ENCODE measurements at places on chromosomes 4 and X.

GRCh38 chrX:147322496-147322895 lies 508.0 kb upstream of the CXorf51A start:
- H3K4me1 ChIP-seq = no peaks in the 10 kb centered on the region
- no peak overlapping the region for H3K27ac ChIP-seq
- no peaks in the 10 kb centered on the region for H3K36me3 ChIP-seq
- DNase-seq = no peak

DNA sequence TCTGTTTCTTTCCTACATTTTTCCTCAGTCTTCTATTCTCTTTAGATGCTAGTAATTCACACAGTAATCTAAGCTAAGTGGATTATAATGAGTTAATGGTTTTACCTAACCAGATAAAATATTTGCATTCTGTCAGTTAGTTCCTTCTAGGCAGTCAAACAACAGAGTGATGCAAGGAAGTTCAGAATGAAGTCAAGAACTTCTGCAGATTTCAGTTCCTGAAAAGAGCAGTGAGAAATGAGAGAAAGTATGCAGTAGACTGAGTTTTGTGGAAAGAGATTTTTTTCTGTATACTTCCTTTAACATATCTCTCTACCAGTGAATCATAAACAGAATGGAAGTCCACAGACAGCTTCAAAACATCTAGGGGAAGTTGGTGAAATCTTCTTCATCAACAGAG lies 774.0 kb upstream of the POU3F4 start:
- H3K4me1 ChIP-seq = no peaks in the 10 kb centered on the region
- no peaks in the 10 kb centered on the region for H3K27me3 ChIP-seq
- H3K4me3 ChIP-seq = no peak overlapping the region
- no peak overlapping the region for H3K27ac ChIP-seq
- no peak for DNase-seq
- H3K36me3 ChIP-seq = no peaks in the 10 kb centered on the region

DNA sequence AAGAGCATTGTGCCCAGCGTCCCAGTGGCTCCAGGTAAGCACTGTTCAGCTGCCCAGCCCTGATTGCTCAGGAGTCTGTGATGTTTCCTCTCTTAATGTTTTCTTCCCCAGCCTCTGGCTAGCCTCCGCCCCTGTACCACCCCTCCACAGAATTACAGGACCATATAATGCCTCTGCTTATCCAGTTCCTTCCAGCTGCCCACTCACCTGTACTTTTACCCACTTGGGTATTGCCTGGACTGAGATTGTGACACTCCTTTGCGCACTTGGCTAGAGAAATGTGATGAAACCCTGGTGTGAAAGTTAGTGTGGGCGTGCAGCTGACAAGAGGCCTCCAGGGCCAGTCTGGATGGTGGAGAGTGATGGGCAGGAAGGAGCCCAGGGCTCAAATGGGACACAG lies at the start of gene AWAT2:
AWAT2 (minus strand) TSS at position 14 of the 400 bp plus-strand sequence; CDS start at position 8, 6 bp downstream.
- no peaks in the 10 kb centered on the region for H3K36me3 ChIP-seq
- no peaks in the 10 kb centered on the region for H3K4me1 ChIP-seq
- no peak for DNase-seq
- H3K27me3 ChIP-seq = no peaks in the 10 kb centered on the region
- H3K27ac ChIP-seq = no peak within 1 kb of the TSS

GRCh38 chr4:88788895-88789294 lies 91.3 kb upstream of the NAP1L5 start:
- no peaks in the 10 kb centered on the region for H3K27me3 ChIP-seq
- H3K27ac ChIP-seq = no peak overlapping the region
- H3K4me1 ChIP-seq = no peaks in the 10 kb centered on the region
- H3K36me3 ChIP-seq = peaks cover 2% of the 10 kb centered on the region
- no peak overlapping the region for H3K4me3 ChIP-seq

- H3K36me3 ChIP-seq = peaks cover 28% of the 10 kb centered on the region
- DNase-seq = no peak
- no peak overlapping the region for H3K27ac ChIP-seq
- no peak overlapping the region for H3K4me3 ChIP-seq
Measured at GRCh38 chr4:2902126-2902525, 58.5 kb downstream of the ADD1 start.

- peak; percentile 81 for DNase-seq
- H3K27me3 ChIP-seq = peaks cover 2% of the 10 kb centered on the region
- no peaks in the 10 kb centered on the region for H3K36me3 ChIP-seq
- peak overlapping the region; percentile 32 for H3K4me3 ChIP-seq
- no peaks in the 10 kb centered on the region for H3K4me1 ChIP-seq
Measured at GRCh38 chr4:138919094-138919936, 96.3 kb upstream of the NOCT start.

DNA sequence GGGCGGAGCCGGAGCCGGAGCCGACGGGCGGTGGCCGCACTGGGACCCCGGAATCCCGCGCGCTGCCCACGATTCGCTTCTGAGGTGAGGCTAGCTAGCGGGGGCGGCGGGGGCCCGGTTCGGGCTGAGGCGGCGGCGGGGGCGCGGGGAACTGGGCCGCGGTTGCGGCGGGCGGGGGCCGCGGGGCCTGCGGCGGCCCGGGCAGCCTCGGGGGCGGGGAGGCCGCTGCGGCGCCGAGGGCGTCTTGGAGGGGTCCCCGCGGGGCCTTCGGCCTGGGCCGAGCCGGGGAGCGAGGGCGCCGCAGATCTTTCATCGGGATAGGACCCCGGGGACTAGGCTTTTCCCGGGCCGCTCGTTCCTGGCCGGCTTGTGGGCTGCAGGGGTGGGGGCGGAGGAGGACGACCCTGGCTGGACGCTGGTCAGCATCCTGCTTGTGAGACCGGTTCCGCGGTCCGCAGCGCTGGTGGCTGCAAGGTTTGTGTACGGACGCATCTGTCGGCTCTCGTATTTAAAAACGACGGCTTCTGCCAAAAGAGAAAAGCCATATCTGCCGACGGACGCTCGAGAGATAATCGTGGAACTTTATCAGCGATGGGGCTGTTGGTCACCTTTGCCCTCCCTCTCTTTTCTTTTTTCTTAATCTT lies 419 bp downstream of the ADD1 start:
- H3K27ac ChIP-seq = peak overlapping the region; percentile 69
- no peaks in the 10 kb centered on the region for H3K27me3 ChIP-seq
- peak overlapping the region; percentile 87 for H3K4me3 ChIP-seq

- peak; percentile 9 for DNase-seq
- H3K4me3 ChIP-seq = no peak overlapping the region
- no peaks in the 10 kb centered on the region for H3K4me1 ChIP-seq
- no peaks in the 10 kb centered on the region for H3K27me3 ChIP-seq
- H3K36me3 ChIP-seq = no peaks in the 10 kb centered on the region
Measured at GRCh38 chr4:55258152-55258865, 87.7 kb upstream of the SRD5A3 start.

DNA sequence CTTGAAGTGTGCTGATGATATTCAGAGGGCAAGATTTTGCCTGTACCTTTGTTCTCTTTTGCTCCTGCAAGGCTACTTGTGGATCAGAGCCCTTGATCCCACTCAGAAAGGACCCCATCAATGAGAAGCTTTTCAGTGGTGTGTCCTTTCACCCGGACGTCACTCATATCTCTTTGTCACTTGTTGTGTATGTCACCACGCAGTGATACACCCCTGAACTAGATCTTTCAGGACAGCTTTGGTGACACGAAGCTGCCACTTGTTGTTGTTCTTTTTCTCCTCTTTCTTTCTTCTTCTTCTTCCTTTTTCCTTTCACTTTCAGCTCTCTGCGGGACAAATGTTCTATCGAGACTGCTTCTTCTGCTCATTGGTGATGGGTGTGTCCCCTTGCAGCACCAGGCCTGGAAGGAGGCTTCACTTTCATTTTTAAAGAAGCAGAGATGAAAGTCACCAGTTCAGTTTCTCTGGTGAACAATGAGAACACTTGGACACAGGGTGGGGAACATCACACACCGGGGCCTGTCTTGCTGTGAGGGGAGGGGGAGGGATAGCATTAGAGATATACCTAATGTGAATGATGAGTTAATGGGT lies 83.6 kb downstream of the NBDY start:
- no peak overlapping the region for H3K27ac ChIP-seq
- H3K27me3 ChIP-seq = no peaks in the 10 kb centered on the region
- DNase-seq = peak; percentile 24
- no peak overlapping the region for H3K4me3 ChIP-seq
- H3K4me1 ChIP-seq = no peaks in the 10 kb centered on the region

- no peak for DNase-seq
- no peaks in the 10 kb centered on the region for H3K27me3 ChIP-seq
- no peaks in the 10 kb centered on the region for H3K36me3 ChIP-seq
- no peaks in the 10 kb centered on the region for H3K4me1 ChIP-seq
Measured at GRCh38 chr4:153799694-153800074, 10.8 kb upstream of the SFRP2 start.

- no peaks in the 10 kb centered on the region for H3K4me1 ChIP-seq
- H3K4me3 ChIP-seq = no peak overlapping the region
- no peaks in the 10 kb centered on the region for H3K36me3 ChIP-seq
Measured at GRCh38 chr4:173685831-173686210, 155.8 kb upstream of the HAND2 start.

DNA sequence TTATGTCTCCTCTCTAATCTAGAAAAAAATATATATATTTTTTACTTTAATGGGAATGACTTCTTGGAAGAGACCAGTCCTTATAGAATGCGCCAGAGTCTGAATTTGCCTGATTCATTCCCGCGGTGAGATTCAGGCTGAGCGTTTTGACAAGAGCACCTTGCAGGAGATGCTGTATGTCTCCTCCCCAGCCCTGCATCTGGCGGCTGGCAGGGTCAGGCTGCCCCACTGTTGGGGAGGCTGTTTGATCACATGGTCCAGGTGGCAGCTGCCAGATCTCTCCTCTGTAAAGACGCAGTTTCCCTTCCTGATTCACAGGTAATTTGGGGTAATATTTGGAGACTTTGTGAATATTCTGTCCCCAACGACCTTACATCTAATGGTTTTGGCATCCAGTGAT lies 9.7 kb downstream of the PDZD4 start:
- no peaks in the 10 kb centered on the region for H3K4me1 ChIP-seq
- H3K36me3 ChIP-seq = no peaks in the 10 kb centered on the region
- H3K27ac ChIP-seq = no peak overlapping the region
- DNase-seq = no peak
- H3K27me3 ChIP-seq = peaks cover 9% of the 10 kb centered on the region
- H3K4me3 ChIP-seq = no peak overlapping the region

DNA sequence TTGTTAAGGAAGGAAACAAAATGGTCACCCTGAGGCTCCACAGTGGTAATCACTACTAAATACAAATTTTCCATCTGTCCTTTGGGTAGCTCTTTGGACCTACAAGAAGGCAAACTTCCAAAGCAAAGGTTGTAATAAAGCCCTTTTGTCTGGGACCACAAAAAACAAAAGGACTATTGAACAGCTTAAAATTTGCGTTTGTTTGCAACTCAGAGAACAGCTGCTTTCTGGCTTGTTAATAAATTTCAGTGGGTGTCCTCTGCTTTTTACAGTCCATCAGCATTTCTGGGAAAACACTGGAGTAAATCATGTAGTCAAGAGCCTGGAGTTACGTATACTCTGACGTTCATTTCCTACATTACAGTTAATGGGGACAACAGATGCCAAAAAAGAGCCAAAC lies 439.7 kb upstream of the DIAPH2 start:
- no peak overlapping the region for H3K27ac ChIP-seq
- H3K27me3 ChIP-seq = no peaks in the 10 kb centered on the region
- no peak for DNase-seq
- no peaks in the 10 kb centered on the region for H3K36me3 ChIP-seq
- H3K4me1 ChIP-seq = no peaks in the 10 kb centered on the region

- no peak overlapping the region for H3K27ac ChIP-seq
- no peaks in the 10 kb centered on the region for H3K36me3 ChIP-seq
- no peaks in the 10 kb centered on the region for H3K27me3 ChIP-seq
Measured at GRCh38 chr4:78799551-78800495, 23.7 kb downstream of the BMP2K start.

- H3K27me3 ChIP-seq = no peaks in the 10 kb centered on the region
- no peak overlapping the region for H3K4me3 ChIP-seq
- no peaks in the 10 kb centered on the region for H3K4me1 ChIP-seq
Measured at GRCh38 chr4:132123870-132124623, 1025.0 kb upstream of the PCDH10 start.

DNA sequence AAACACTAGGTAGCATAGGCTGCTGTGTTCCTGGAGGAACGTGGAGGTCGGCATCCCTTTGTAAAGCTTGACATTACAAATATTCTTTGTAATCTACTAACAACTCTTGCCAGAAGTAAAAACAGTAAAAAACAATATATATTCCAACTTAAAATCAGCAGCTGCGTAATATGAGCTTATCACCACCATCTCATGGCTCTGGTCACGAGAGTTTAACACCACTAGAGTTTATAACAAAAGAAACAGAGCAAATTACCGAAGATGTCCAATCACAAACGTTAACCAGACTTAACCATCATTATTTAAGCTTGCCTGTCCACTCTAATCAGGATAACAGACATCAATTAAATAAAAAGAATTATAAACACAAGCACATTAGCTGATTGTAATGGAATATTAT lies 236.7 kb downstream of the PCDH7 start:
- no peaks in the 10 kb centered on the region for H3K27me3 ChIP-seq
- no peaks in the 10 kb centered on the region for H3K4me1 ChIP-seq
- H3K36me3 ChIP-seq = no peaks in the 10 kb centered on the region

GRCh38 chr4:153610623-153611376 lies 73.3 kb upstream of the TLR2 start:
- no peaks in the 10 kb centered on the region for H3K27me3 ChIP-seq
- peaks cover 3% of the 10 kb centered on the region for H3K4me1 ChIP-seq
- H3K27ac ChIP-seq = no peak overlapping the region
- no peak overlapping the region for H3K4me3 ChIP-seq
